ENCODE measurements at places on chromosomes 16 and 17.

DNA sequence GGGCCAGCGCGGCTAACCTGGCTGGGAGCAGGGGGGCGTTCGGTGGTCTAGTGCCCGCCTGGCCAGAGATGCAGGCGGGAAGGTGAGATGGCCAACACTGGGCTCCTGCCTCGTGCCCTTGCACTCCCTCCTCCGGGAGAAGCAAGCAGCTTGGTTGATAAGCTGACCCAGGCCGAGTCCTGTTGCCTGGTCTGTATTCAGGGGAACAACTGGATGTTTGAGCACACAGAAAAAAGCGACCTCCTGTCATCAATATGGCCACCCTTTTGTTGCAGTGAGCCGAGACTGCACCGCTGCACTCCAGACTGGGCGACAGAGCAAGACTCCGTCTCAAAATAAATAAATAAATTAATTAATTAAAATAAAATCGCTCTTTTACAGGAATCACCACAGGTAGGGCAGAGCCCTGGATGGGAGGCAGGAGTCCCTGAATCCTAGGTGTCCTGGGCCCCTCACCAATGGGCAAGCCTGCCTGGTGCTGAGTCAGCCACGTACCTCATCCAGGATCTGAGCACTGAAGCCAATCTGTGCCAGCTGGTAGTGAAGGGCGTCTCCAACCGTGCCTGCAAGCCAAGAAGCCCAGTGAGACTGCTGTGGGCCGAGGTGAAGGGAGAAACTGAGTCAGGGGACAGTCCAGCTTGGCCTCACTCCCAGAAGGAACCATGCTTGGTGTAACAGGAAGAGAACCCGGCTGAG, 31.8 kb downstream of the HASPIN start:
- DNase-seq: no peak

GRCh38 chr16:63312346-63312745, 1276.1 kb upstream of the CDH8 start:
- DNase-seq: no peak

- no peak for DNase-seq
These were observed 287.9 kb downstream of the FTO start for GRCh38 chr16:53991754-53992378.

- no peak for DNase-seq
These were observed 7.9 kb upstream of the BAHCC1 start for GRCh38 chr17:81387100-81388090.

- DNase-seq: no peak
These were observed 345.2 kb upstream of the TBX2 start for GRCh38 chr17:61054436-61054835.

DNA sequence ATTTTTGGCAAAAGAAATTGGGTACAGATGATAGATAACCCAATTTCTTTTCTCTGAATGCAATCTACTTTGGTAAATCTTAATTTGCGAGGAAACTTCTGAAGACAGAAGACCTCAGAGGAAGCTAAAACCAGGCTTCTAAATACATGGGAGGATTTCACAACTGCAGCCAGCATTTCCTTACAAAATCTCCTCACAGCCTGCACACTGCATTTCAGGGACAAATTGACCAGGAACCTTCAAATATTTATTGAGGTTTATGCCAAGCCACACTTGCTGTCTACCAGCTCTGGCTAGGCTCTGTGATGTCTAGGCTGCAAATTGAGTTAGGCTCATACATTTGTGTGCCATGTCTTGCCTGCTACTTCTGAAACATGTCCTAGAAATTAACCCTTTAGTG, 167.3 kb upstream of the CDH5 start:
- no peak for DNase-seq

- DNase-seq: no peak
These were observed 11.0 kb downstream of the SNN start for GRCh38 chr16:11679250-11679649.

- DNase-seq: no peak
These were observed 527 bp downstream of the EIF5A start for GRCh38 chr17:7307686-7308624.

DNA sequence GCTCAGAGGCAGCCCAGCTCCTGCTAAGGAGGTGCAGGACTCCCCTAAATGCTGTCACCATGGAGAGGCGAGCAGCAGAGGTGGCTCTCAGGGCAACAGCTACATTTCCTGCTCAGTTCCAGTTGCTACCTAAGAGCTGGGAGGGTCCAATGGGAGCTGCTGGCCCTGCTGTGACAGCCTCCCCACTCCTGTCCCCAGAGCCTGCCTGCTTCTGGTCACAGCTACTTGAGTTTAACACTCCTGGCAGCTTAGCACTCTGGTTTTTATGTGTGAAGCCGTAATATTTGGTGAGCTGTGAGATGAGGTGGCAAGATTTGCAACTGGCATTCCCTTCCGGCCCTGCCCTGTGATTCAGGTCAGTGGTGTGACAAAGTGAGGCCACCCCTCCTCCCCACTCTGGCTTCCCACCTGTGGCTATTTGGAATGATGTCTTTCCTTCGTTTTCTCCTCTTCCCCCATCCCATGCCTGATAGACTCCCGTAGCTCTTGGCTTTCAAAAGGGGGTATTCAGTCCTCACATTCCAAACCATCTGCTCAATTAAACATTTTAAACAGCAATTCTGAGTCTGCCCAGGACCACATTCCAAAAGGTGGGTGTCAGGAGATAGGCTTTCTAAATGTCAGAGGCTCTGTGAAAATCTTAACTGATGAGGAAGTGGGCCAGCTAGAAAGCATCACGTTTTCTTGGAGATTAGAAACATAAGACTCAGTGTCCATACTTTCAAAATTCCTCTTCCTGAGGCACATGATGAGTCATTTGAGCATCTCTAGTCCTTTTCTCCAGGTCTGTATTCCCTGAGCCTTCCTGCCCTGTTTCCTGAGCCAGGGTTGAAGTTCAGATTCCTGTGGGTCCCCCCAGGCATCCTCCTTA, 42.6 kb upstream of the SKAP1 start:
- DNase-seq: no peak

DNA sequence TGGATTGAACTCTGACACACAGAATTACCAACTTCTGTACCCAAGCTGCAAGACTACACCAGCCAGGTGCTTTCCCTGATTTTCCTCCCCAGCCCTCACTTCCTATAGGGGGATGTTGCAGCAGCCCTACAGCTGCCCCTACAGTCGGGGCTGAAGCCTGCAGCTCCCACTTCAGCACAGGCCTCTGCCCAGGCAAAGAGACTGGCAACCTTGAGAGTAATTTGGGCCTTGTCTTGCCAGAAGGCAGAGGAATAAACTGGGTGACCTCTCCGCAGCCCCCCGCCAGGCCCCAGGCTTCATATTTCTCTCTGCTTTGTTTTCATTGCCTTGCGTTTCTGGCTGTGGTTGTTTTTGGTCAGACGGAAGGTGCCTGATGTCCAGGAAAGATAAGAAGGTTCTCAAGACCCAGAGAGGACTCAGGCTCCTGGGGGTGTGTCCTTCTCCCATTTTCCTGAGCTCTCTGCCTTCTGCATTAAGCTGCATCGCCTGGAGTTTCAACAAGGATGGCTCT, 32.0 kb downstream of the SLC6A4 start:
- no peak for DNase-seq

GRCh38 chr17:42275527-42276358, 448 bp downstream of the STAT5B start:
- DNase-seq: no peak

GRCh38 chr17:78529871-78530670, 47.1 kb downstream of the DNAH17 start:
- DNase-seq: peak; percentile 65

GRCh38 chr17:48335858-48336500, 94.0 kb downstream of the SKAP1 start:
- DNase-seq: no peak

DNA sequence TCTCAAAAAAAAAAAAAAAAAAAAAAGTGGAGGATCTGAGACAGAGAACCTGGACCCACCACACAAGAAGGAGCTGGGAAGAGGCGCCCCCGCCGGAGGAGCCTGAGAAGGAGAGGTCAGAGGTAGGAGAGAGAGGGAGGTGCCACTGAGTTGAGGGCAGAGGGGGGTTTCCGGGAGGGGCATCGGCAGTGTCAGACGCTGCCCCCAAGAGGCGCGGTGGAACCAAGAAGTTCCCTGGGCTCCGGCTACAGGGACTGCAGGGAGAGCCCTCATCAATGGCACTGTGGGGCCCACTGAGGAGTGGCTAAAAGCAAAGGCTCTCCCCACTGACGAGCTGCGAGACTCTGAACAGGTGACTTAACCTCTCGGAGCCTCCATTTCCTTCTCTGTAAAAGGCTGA, 4.2 kb downstream of the CCDC42 start:
- DNase-seq: no peak

DNA sequence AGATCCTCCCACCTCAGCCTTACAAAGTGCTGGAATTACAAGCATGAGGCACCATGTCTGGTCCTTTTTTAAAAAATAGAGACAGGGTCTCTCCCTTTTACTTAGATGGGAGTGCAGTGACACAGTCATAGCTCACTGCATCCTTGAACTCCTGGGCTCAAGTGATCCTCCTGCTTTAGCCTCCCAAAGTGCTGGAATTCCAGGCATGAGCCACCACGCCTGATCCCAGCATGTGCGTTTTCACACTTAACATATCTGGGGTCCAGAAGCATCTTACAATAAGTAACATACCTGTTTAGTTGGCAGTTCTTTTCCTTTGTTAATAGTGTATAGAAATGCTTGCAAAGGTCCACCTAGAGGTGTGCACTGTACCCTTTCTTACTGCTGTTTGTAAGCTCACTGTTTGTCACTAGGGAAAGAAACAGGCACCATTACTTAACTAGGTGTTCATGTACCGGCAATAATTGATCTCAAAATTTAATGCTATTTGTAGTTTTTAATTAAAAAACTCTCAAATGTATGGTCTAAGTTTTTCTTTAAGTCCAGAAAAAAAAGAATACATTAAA, 221.7 kb downstream of the RPTOR start:
- DNase-seq: no peak

GRCh38 chr17:50146927-50147665, 3.4 kb downstream of the PPP1R9B start:
- no peak for DNase-seq

- DNase-seq: no peak
These were observed 5.9 kb downstream of the ANKFN1 start for GRCh38 chr17:56158915-56159825.

DNA sequence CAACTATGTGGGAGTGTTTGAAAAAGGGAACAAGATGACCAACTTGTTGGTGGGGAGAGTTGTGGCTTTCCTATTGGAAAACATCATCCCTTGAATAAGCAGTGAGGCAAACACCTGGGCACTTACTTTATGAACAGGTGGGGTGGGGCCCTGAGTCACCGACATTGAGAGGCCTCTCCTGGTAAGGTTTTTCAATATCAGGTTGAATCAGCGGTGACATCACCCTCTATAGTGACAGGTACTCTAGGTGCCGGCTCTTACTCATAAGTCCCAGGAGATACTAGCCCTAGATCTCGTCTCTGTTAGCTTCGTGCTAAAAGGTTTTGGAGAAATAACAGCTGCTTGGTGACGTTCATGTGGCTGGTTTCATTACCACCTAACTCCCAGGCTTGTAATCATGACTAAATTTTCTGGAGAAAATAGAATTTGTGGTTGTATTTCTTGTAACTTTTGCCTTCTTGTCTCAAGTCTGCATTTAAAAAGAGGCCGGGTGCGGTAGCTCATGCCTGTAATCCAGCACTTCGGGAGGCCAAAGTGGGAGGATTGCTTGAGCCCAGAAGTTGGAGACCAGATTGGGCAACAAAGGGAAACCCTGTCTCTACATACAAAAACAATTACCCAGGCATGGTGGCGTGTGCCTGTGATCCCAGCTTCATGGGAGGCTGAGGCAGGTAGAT, 19.3 kb downstream of the CDH1 start:
- DNase-seq: no peak

DNA sequence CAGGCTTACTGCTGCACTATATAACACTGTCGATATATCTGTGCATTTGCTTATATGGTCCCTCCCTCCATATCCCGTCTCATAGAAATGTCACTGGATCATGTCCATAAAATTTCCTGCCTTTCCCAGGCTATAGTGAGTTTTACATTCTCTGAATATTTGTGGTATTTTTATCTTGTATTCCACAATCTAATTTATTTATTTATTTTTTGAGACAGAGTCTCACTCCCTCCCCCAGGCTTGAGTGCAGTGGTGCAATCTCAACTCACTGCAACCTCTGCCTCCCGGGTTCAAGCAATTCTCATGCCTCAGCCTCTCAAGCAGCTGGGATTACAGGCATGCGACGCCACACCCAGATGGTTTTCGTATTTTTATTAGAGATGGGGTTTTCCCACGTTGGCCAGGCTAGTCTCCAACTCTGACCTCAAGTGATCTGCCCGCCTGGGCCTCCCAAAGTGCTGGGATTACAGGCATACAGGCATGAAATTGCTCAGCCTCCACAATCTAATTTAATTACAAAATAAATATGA, 12.9 kb downstream of the TRIM37 start:
- no peak for DNase-seq

GRCh38 chr16:49491771-49492761, 118.5 kb downstream of the C16orf78 start:
- DNase-seq: peak; percentile 73

DNA sequence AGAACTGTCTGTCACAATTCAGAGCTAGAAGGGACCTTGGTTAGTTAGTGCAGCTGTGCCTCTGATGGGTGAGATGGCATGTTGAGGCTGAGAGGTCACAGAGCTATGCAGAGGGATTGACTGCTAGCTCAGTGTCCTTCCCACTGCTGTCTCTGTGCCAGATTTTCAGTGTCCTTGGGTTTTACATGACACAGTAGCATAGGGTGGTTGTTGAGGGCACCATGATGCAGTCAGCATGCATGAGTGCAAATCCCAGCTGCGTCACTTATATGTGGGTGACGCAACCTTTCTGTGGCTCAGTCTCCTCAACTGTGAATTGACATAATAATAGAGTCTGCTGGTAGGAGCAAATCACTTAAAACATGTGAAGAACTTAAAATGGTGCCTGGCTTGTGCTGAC, 2.7 kb downstream of the MT1A start:
- DNase-seq: no peak

DNA sequence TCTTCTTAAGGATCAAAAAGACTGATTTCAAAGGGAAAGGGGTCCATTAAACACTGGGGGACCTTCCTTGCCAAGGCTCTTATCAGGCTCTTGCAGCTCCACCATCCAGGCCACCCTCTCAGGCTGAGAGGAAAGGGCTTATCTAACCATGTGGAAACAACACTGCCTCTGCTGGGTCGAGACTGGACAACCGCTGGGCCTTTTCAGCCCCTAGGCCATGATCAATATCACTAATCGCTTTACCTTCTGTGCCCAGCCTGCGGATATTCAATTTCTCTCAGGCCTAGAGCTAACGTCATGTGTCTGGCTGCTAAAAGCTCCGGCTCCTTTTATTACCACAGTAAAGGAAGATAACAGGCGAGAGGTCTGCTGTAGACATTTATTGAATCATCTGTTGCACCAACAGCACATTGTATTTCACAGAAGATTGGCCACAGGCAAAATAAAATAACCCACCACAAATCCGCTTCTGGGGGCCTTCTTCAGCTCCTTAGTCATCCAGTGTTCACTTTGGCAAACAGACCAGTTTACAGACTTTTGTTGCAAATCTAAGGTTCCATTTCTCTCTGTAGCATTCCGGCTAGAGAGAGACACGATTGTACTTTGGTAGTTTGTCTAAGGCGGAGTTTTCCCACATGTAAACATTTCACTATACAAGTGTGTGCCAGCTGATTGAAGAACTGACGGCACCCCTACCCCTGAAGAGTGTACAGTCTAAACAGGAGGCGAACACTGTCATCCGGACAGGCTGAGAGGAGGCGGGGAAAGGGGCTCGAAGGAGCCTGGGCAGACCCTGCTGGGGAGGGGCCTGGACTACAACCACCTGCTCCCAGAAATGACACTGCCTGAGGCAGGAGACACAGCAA, 13.9 kb downstream of the CYB561 start:
- DNase-seq: no peak

All from NCI-H446 treated with DMSO at 0.1 percent for 48 hours (cell line).